ENCODE measurements at places on chromosomes 3 and 15. TPM values are rescaled to one million over a fixed set of nuclear protein-coding genes. Genes with fewer than 3 reads are reported as not detected.

Gene OSTN
- total RNA-seq, result not detected

Gene IL17RD
- total RNA-seq, result 40.2 TPM

Gene GP5
- 0.42 TPM for total RNA-seq

Gene MITF
- 5.7 TPM for total RNA-seq

Gene LNP1
- 1.7 TPM for total RNA-seq

Gene SMCO1
- not detected for total RNA-seq

Gene ZDHHC19
- total RNA-seq, result not detected

Gene HCN4
- total RNA-seq, result not detected

Gene ROPN1B
- not detected for total RNA-seq

Gene B3GNT5
- 9.3 TPM for total RNA-seq

Gene GOLGA8H
- 0.24 TPM for total RNA-seq

Gene XCR1
- not detected for total RNA-seq

Gene CHRNA7
- not detected for total RNA-seq

Gene IL16
- total RNA-seq, result 2.3 TPM

Gene MYLK
- total RNA-seq, result 1,758 TPM

Gene TMEM39A
- 47.8 TPM for total RNA-seq

Gene VEPH1
- not detected for total RNA-seq

Gene PLSCR5
- not detected for total RNA-seq

Gene PLXNA1
- total RNA-seq, result 104 TPM

Gene CHRFAM7A
- not detected for total RNA-seq

Gene STXBP5L
- total RNA-seq, result not detected

Gene MUSTN1
- total RNA-seq, result not detected

Gene GPR27
- total RNA-seq, result 7.7 TPM

Gene HYAL3
- 9.7 TPM for total RNA-seq

Gene SEMA4B
- 44.3 TPM for total RNA-seq

Gene SPINK8
- total RNA-seq, result not detected

Gene PPP2R3A
- 16.4 TPM for total RNA-seq

Gene RBPMS2
- not detected for total RNA-seq

Gene HRG
- total RNA-seq, result not detected

Gene SLC12A1
- not detected for total RNA-seq

Gene PATL2
- total RNA-seq, result not detected

Gene TM4SF1
- 246 TPM for total RNA-seq

Gene SAXO2
- 4.2 TPM for total RNA-seq

Gene GOLGA8T
- not detected for total RNA-seq

Gene FSIP1
- total RNA-seq, result 3.8 TPM

Gene DUOX1
- total RNA-seq, result 15.0 TPM

Gene LRRK1
- 19.2 TPM for total RNA-seq

Gene STRA6
- not detected for total RNA-seq

Gene TRAT1
- not detected for total RNA-seq

Gene SPPL2A
- 107 TPM for total RNA-seq

Gene PRSS50
- total RNA-seq, result not detected

Gene SLC2A2
- total RNA-seq, result not detected

Gene ANKRD63
- total RNA-seq, result not detected

Gene GOLGA8G
- not detected for total RNA-seq

Gene ISG20
- 2.9 TPM for total RNA-seq
